Germinal center (tissue), 1 donor: ENCODE measurements at places on chromosomes 6 and 20.

- DNase-seq: no peak
Measured at GRCh38 chr6:84026721-84027164, 6.8 kb upstream of the MRAP2 start.

DNA sequence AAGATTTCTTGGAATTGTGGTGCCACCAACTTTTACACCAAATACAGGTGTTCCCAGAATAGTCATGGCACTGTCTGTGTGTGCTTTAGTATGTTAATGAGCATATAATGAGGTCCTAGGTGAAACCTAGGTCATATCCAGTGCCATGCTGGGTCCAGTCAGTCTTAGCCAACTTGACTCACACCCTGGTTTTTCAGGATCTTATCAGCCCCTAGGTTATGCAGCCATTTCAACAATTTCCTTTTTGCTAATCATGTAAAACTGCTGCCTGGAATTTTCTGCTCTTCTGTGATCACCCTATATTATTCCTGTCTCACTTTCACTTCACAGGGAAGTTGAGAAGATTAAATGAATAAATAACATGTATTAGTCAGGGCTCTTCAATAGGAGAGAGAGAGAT lies 23.7 kb downstream of the SDHAF4 start:
- DNase-seq: no peak

DNA sequence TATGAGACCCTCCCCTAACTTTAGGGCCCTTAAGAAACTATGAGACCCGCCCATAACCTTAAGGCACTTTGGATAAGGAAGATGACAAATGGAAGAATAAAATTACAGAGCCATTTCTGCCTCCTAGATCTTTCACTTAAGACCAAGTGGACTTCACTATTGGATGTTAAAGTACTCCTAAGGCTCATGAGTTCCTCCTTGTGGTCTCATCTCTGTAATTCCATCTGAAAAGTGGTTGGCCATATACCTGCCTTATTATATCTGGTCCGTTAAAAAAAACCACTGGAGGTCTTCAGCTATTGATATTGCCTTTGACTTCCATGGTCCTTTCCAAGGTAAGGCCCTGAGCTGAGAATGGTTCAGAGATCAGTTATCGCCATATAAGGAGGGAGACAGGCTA lies 310.3 kb downstream of the EYA4 start:
- no peak for DNase-seq

DNA sequence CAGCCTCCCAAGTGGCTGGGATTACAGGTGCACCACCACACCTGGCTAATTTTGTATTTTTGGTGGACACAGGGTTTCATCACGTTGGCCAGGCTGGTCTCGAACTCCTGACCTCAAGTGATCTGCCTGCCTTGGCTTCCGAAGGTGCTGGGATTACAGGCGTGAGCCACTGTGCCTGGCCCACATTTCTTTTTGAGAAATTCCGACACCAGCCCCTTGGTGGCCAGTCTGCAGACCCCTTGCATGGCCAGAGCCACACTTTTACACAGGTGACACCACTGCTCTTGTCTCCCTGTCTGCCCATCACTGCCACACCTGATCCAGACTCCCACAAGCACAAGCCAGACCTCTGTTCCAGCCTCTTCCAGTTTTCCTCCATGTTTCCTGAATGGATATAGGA lies 33.0 kb downstream of the SRSF3 start:
- DNase-seq: no peak

GRCh38 chr6:3411967-3412778 lies 44.7 kb downstream of the SLC22A23 start:
- no peak for DNase-seq

DNA sequence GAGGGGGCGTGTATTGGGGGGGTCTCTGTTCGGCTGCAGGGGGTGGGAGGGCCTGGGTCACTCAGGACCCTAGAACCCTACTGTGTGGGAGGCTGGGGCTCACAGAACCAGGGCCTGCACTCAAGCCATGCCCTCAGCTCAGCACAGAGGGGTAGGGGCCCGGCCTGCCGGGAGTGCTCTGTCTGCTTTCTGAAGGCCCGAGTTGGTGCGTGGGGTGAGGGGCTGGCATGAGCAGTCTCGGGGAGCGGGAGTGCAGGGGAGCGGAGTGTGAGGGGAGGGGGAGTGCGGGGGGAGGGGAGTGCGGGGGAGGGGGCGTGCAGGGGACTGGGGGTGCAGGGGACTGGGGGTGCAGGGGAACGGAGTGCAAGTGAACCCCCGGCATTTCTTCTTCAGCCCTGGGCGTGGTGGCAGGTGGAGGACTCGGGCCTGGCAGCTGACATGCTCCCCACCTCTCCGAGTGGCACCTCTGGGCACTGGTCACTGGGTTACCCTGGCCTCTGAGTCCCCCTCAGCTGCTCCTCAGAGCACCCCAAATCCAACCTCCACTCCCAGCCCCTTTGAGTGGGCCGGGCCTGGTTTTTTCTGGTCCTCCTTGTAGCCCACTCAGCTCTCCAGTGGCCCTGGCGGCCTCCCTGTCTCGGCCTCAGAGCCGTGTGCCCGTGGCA lies 1.0 kb downstream of the COL20A1 start:
- no peak for DNase-seq

GRCh38 chr6:143980921-143981320 lies 27.1 kb downstream of the PLAGL1 start:
- no peak for DNase-seq

- DNase-seq: no peak
Measured at GRCh38 chr6:19479551-19479950, 357.6 kb upstream of the ID4 start.

DNA sequence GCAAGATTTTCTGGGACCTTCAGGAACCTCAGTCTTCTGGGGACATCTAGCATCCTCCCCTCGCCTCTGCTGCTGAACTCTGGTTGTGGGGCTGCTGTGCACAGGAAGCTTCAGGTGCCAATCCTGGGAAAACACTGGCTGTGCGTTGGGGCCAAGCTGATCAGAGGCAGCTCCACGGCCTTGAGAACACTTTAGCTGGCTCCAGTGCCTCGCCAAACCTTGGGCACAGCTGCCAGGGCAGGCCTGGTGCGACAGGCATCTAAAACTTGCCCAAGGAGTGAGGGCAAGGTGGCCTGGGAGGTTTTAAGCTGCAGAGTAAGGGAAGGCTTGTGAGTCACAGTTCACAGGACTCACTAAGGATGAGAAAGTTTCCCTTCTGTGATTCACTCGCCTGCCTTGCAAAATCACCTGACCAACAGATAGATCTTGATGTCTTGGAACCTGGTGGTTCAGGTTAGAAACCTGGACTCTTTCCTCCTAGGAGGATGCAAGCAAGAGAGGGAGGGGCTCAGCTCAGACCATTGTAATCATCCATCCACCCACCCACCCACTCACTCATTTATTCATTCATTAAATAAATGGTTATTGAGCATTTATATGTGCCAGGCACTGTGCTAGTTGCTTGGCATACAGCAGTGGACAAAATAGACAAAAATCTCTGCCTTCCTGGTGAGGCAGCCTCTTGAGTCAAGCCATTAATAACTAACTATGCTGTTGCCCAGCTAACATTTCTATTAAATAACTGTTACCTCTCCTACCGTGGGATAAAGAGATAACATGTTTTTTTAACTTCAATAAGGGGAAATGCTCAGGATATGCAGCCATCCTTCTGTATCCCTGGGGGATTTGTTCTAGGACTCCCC lies 2.5 kb upstream of the SPATS1 start:
- no peak for DNase-seq

GRCh38 chr6:33627876-33628275 lies 6.8 kb downstream of the ITPR3 start:
- DNase-seq: no peak

GRCh38 chr6:100177956-100178355 lies 183.9 kb upstream of the MCHR2 start:
- no peak for DNase-seq

DNA sequence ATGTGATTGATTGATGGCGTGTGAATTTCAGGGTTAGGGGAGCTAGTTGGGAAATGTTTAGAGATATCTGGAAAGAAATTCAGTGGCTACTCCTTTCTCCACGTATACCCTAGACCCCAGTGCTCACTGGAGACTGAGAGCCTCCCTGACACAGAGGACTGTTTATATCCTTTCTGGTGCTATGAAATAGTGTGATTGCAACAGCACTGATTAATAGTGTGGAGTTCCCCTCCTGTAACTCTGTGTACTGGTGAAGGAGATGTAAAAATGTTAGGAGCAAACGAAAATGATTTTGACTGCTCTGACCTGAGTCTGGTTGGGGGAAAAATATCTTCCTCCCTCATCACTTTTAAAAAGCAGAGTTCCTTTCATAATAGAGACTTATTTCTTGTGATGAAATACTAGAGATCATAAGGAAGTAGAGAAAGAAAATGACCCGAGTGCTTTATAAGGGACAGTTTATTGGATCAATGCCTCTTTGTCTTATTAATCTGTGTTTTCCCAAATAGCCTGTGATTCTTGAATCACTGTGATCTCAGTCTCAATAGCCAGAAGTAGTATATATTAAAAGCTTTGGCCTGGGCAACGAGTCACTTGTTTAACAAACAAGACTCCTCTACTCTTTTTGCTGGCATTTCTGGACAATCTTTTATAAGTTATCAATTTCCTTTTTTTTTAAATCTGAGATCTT lies 92.3 kb downstream of the RNF182 start:
- no peak for DNase-seq

DNA sequence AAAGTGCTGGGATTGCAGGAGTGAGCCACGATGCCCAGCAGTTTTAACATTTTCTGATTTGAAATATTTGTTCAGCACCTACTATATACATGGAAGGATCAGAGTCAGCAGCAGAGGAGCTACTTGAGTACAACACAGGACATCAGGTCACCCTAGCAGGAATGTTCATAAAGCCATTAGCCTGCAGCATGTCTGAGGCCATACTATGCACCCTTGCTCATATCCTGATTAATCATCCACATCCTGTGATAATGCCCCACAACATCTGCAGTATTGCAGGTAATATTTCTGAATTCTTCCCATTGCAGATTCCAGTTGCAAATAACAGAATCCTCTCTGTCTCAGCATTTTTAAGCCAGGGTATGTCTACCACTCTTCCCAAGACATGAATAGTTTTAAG lies 171.0 kb upstream of the PRND start:
- DNase-seq: no peak
